ENCODE measurements at places on chromosomes 1 and 21.

GRCh38 chr21:36528716-36529115 is 48.8 kb upstream of the CLDN14 start:
- DNase-seq, result no peak

- DNase-seq, result peak; percentile 44
Observed at GRCh38 chr1:52111492-52111891, 30.4 kb upstream of the ZFYVE9 start.

DNA sequence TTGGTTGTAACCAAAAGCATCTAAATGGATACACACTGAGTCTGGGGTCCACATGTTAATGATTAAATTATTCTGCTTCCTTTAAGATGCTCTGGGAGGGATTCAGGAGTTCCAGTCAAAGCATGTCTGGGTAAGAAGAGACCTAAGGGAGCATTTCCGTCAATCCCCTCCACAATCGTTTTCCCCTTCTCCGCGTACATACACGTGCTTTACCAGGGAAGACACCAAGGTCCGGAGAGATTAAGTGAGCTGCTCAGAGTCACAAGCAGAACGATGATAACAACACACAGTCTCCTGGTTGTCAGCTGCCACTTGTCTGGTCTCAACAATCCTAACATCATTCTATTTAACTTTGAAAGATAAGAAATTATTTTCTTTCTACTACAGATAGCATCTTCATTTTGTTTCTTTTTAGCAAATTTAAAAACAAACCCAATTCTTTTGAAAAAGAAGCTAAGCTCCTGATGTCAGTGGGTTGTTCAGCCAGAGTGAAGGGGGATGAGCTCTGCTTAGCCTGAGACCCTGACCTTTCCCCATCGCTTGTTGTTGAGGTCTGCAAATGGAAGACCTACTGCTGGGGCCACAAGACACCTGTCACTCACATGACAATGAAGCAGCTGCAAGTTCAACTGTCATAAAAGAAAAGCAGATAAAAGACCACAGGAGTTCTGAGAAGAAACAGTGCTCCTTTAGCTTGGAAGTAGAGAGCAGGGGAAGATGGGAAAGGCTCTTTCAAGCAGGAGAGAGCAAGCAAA is 4.5 kb downstream of the PAFAH2 start:
- no peak for DNase-seq

DNA sequence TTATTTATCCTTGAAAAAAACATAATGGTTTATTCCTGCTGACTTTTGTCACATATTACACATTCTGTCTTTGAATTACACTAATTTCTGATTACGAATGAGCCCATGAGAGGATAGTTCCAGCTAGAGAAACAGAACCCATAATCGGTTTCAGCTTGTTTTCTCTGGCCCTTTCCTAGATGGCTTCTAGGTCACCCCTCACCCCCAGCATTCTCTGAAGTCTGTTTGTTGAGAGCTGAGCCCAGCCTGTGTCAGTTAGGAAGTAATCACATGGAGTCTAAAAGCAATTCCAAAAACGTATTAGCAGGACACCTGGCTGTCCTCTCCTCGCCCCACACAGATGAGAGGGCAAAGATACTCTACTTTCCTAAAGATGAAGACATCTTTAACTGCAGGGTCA is 48.9 kb downstream of the KIAA1614 start:
- no peak for DNase-seq

GRCh38 chr21:36647279-36648093 is 51.4 kb upstream of the SIM2 start:
- no peak for DNase-seq
